Endothelial cell (in vitro differentiated cells): ENCODE measurements at places on chromosomes 3 and 15.

DNA sequence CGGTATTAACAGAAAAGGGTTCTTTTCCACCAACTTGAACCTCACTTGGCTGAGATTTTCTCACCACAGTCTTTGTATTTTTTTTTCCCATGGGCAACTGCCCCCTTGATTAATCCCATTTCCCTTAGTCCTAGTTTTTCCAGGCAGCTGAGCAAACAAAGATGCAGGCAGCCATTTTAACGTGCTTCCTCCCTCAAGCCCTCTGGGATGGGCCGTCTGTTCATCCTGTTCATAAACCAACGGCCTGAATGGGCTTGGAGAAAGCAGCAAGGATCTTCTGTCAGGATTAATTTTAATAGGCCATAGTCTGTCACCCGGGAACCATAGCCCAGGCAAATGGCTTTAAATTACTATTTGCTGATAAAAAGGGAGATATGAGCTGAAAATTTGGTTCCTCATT lies 10.4 kb upstream of the POLR2M start:
- peak; percentile 20 for DNase-seq

DNA sequence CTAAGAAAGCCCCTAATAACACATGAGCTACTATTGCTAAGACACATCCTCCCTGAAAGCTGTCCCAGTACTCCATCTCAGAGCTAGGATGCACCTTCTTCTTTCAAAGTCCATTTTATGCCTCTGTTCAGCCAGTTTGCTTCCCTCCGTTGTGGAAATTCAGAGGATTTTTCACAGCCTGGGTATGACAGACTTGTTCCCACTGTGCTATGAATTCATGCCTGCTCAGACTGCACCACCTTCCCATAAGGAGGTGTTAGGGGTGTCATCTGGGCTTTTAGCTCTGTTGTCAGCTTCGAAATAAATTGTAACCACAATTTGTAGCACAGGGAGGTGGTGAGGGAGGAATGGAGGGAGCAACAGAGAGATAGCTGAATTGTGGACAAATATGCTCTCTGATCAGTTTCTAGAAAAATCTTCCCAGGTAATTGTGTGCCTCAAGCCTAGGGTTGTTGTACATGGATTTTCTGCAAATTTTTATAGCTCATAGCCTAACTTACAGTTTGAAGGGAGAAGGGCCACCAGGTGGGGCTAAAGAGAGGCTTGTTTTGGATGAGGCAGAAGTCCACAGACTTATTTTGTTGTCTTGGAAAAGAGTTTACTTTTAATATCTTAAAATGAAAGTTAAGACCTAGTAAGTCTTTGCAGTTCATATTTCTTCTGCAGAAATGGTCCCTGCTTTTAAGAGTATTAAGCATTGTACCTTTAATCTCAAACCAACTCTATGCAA lies 462.0 kb downstream of the PDCD6IP start:
- peak; percentile 58 for DNase-seq

- no peak for DNase-seq
Observed at GRCh38 chr3:13483286-13483685, 3.2 kb downstream of the HDAC11 start.

DNA sequence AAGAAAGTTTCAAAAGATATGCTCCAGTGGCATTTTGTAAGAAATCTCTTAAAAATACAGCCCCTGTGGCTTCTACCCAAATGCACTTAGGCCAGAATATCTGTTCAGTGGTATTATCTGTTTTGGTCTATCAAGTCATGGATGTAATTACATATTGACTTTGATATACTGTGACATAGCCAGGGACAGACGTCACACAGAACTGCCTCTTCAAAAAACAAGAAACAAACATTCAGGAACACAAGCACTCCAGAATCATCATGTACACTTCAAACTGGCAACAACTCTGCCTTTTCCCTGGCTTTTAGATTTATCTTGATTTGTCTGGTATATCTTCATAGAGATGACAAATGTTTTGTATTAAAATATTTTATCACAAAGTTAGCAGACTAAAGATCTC lies 240.3 kb downstream of the IL5RA start:
- DNase-seq, result no peak

DNA sequence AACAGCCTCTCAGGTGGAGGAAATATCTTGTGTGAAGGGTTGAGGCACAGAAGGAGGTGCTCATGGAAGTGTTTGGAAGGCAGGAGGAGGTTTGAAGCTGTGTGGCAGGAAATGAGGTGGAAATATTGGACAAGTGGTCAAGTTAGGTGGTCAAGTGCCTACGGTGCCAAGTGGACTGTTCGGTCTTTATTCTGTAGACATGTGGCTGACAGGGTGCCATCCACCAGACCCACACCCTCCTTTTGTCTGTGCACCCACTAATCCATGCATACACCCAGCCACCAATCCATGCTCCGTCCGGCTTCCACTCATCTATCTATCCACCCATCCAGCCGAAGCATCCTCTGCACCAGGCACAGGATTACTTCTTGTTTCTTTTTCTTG lies 2.2 kb downstream of the SLC6A20 start:
- DNase-seq, result no peak

DNA sequence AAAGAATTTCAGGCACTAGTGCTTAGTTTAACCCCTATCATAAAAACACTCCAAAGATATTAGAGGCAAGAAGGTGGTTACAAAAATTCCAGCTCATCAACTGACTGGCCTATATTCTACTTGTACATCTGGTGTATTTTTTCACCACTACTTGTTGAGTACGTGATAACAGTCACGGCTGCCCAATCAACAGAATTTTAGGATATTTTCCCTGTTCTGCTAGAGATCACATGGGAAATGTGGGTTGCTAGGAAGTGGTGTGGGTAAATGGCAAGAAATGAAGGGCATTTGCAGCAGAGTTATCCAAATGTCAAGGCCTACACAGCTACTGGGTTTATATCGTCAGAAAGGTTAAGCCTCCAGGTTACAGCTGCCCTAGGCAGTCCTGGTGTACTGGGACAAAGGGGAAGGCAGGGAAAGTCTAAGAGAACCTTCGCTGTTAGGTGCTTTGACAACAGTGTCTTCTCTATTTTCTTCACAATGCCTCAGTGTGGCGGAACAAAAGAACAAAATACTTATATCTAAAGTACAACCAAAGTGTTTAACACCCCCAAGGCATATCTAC lies 81.9 kb downstream of the FMN1 start:
- DNase-seq, result no peak

DNA sequence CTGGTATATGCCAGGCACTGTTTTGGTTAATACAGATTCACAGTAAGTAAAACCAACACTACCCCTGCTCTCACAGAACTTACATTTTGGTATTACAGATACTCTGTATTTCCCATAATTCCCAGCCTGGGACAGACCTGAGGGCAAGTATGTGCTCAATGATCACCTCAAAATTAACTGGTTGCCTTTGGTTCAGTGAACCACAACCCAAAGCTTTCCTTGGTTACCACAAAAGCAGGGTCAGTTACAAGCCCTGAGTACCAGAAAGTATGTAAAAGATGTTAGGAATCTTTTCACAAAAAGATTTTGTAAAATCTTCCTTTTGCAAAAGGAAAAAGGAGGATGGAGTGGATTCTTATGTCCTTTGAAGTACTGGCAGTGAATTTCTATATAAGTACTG lies 72.2 kb upstream of the GUCA1C start:
- DNase-seq, result no peak

DNA sequence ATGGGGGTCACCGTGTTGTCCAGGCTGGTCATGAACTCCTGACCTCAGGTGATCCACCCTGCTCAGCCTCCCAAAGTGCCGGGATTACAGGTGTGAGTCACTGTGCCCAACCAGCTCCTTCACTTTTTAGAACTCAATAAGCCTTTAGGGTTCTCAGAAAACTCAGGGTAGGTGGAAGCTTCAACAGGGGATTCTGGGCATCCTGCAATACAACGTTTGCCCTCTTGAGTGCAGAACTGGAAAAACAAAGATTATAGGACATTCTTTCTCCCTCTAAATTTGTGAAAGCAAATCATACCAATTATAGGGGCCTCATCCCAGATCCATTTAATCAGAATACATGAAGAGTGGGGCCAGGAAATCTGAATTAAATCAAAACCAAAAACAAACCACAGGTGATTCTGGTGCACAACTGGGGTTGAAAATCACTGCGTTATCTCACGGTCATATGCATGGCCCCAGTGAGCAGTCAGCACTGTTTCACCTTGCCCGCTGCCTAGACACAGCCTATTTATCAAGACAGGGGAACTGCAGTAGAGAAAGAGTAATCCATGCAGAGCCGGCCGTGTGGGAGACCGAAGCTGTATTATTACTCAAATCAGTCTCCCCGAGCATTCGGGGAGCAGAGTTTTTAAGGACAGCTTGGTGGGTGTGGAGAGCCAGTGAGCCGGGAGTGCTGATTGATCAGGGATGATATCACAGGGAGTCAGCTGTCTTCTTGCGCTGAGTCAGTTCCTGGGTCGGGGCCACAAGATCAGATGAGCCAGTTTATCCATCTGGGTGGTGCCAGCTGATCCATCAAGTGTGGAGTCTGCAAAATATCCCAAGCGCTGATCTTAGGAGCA lies 58.4 kb downstream of the TMEM44 start:
- no peak for DNase-seq

DNA sequence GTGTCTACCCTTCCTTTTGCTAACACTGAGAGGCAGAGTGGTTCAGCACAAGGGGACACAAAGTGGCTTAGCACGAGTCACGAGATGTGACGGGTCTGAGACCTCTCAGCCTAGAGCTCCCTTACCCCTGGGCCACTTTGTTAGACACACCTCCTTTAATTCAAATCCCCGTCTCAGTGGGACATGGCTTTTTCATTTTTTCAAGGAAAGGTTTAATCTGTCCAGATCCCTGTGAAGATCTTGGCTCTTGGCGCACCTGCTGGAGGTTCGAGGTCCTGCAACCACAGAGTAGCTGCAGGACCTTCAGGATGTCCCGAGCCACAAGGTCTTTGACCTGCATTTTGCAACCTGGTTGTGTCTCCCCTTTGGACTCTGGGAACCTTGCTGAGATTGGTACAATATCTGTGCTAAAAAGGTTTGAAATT lies 52.0 kb downstream of the LPP start:
- DNase-seq, result peak; percentile 23

GRCh38 chr3:45705839-45706808 lies 16.9 kb downstream of the SACM1L start:
- DNase-seq, result no peak

- no peak for DNase-seq
Observed at GRCh38 chr3:65855370-65856100, 183.2 kb downstream of the MAGI1 start.

GRCh38 chr3:108037770-108038169 lies 53.1 kb downstream of the CD47 start:
- DNase-seq, result no peak
